ENCODE measurements at places on chromosomes 5 and 9. TPM values are rescaled to one million over a fixed set of nuclear protein-coding genes. Genes with fewer than 3 reads are reported as not detected.
A peak's percentile ranks its signal among the peaks of the same experiment; 100 is the strongest.

DNA sequence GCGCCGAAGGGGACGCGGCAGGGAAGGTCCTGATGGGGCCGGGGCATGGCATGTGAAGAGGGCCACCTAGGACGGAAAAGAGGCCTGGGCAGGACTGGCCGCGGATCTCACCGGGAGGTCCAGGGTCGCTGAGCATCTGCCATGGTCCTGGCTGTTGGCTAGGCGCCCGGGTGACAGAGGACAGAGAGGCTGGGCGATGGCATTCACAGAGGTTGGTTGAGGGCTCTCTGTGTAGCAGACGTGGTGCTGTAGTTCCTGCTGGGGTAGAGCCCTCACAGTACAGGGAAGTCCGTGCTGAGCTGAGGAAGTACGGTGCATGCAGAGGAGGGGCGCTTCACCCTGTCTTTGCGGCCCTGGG is 427 bp downstream of the PCYOX1L start:
- H3K4me1 ChIP-seq: peaks cover 17% of the 10 kb centered on the region
- peak; percentile 74 for DNase-seq

GRCh38 chr5:134550271-134551214 is 25.1 kb downstream of the JADE2 start:
- H3K4me1 ChIP-seq: peaks cover 58% of the 10 kb centered on the region
- DNase-seq: no peak
- H3K27ac ChIP-seq: peak overlapping the region; percentile 62
- no peak overlapping the region for H3K4me3 ChIP-seq

FBXO4 gene
- total RNA-seq: 12.5 TPM

GLDC gene
- total RNA-seq: not detected

GRCh38 chr9:87270221-87270847 is 227.3 kb upstream of the DAPK1 start:
- peak; percentile 48 for DNase-seq
- H3K4me3 ChIP-seq: no peak overlapping the region
- H3K4me1 ChIP-seq: peaks cover 52% of the 10 kb centered on the region

TRIP13 gene
- 108 TPM for total RNA-seq

- no peak for DNase-seq
- H3K27ac ChIP-seq: no peak overlapping the region
- H3K4me3 ChIP-seq: no peak overlapping the region
These were observed 13.4 kb downstream of the OLFML2A start for GRCh38 chr9:124790301-124790700.

GRCh38 chr9:26081847-26082246 is 403.6 kb upstream of the TUSC1 start:
- no peaks in the 10 kb centered on the region for H3K4me1 ChIP-seq
- H3K4me3 ChIP-seq: no peak overlapping the region
- no peaks in the 10 kb centered on the region for H3K27me3 ChIP-seq

GRCh38 chr5:59598547-59598874 is 295.0 kb downstream of the PDE4D start:
- H3K4me3 ChIP-seq: no peak overlapping the region
- peaks cover 7% of the 10 kb centered on the region for H3K4me1 ChIP-seq
- H3K36me3 ChIP-seq: no peaks in the 10 kb centered on the region

GRCh38 chr5:140317859-140318258 is 15.0 kb upstream of the PFDN1 start:
- H3K4me1 ChIP-seq: peaks cover 34% of the 10 kb centered on the region
- H3K27me3 ChIP-seq: no peaks in the 10 kb centered on the region
- no peak overlapping the region for H3K4me3 ChIP-seq
- peak; percentile 80 for DNase-seq
- H3K36me3 ChIP-seq: no peaks in the 10 kb centered on the region

DNA sequence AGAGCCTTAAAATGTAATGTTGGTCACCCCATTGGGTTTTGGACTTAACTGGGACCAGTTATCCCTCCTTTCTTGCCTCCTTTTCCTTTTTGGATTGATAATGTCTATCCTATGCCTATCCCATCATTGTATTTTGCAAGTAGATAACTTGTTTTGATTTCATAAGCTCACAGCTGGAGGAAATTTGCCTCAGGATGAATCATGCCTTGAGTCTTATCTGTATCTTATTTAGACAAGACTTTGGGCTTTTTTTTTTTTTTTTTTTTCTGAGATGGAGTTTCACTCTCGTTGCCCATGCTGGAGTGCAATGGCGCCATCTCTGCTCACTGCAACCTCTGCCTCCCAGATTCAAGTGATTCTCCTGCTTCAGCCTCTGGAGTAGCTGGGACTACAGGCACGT is 443.3 kb downstream of the DNAH5 start:
- no peak for DNase-seq
- H3K36me3 ChIP-seq: no peaks in the 10 kb centered on the region
- no peak overlapping the region for H3K27ac ChIP-seq
- no peaks in the 10 kb centered on the region for H3K4me1 ChIP-seq
- H3K4me3 ChIP-seq: no peak overlapping the region
- H3K27me3 ChIP-seq: no peaks in the 10 kb centered on the region

SUB1 gene
- 362 TPM for total RNA-seq

GRCh38 chr9:93237540-93237939 is 53.6 kb downstream of the WNK2 start:
- no peak overlapping the region for H3K27ac ChIP-seq
- H3K4me1 ChIP-seq: no peaks in the 10 kb centered on the region
- H3K27me3 ChIP-seq: peaks cover 4% of the 10 kb centered on the region
- H3K4me3 ChIP-seq: no peak overlapping the region
- no peaks in the 10 kb centered on the region for H3K36me3 ChIP-seq
- DNase-seq: no peak

DNA sequence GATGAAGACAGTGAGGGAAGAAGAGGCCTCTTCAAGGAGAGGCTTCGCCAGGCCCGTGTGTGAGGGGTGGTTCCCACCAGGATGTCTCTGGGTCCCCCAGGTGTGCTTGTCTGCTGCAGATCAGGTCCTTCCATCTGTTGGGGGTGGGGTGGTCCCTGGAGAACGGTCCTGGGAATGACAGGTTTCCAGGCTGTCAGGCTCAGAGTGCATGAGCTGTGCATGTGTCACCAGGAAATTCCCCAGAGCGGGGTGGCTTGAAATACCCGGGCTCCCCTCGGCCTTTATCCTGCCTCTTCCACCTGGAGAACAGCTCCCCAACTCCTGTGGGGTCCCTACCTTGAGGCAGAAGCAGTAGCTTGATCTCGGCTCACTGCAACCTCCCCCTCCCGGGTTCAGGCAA is 118.8 kb downstream of the GAPVD1 start:
- H3K27me3 ChIP-seq: no peaks in the 10 kb centered on the region
- no peaks in the 10 kb centered on the region for H3K4me1 ChIP-seq
- H3K4me3 ChIP-seq: no peak overlapping the region
- DNase-seq: no peak

DNA sequence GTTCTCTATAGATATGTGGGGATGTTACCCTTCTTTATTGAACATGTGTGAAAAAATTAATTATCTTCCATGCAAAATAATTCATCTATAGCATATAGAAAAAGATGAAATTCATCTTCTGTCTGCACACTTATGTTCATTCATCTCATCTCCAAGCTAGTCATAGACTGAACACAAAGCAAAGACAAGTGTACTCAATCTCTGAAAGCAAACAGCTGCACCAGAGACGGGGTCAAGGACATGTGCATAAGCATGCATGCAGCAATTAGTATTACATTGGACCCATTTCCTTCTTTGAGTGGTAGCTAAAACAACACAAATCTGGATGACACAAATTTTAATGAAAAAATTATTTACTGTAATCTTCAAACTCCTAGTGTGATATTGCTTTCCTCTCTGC is 547.0 kb upstream of the COX7C start:
- no peak overlapping the region for H3K4me3 ChIP-seq
- H3K4me1 ChIP-seq: no peaks in the 10 kb centered on the region
- no peak for DNase-seq
- H3K36me3 ChIP-seq: no peaks in the 10 kb centered on the region

- DNase-seq: peak; percentile 96
- H3K4me3 ChIP-seq: no peak overlapping the region
- peak overlapping the region; percentile 79 for H3K27ac ChIP-seq
- H3K27me3 ChIP-seq: no peaks in the 10 kb centered on the region
These were observed 293.0 kb downstream of the ZNF608 start for GRCh38 chr5:124453221-124454051.

CDKN2B-AS1 gene
- 2.6 TPM for total RNA-seq

DNA sequence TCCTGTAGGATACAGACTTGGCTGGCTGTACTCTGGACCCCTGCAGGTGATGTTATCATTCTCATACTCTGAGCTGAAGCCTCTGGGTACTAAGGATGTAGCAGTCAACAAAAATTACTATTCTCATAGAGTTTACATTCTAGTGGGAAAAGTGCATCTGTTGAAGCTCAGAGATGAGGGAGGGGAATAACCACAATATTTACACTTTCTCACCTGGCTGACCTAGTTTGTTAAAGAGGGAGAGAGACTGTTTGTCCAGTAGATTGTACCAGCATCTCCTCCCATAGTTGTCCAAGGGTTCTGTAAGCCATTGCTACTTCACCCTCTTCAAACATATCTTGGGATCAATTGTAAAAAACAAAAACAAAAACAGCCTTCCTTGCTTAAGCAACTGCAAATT is 33.8 kb upstream of the CHD1 start:
- no peaks in the 10 kb centered on the region for H3K27me3 ChIP-seq
- H3K4me1 ChIP-seq: peaks cover 4% of the 10 kb centered on the region
- H3K27ac ChIP-seq: no peak overlapping the region

GRCh38 chr9:137277329-137278041 is at the start of gene TOR4A:
TSS of gene TOR4A (plus strand) at chr9:137277726. CDS start at chr9:137278690, 964 bp downstream.
- H3K27me3 ChIP-seq: no peaks in the 10 kb centered on the region
- peak; percentile 85 for DNase-seq
- H3K36me3 ChIP-seq: peaks cover 37% of the 10 kb centered on the region
- H3K4me3 ChIP-seq: peak within 1 kb of the TSS; percentile 51
- peak within 1 kb of the TSS; percentile 49 for H3K27ac ChIP-seq

DNA sequence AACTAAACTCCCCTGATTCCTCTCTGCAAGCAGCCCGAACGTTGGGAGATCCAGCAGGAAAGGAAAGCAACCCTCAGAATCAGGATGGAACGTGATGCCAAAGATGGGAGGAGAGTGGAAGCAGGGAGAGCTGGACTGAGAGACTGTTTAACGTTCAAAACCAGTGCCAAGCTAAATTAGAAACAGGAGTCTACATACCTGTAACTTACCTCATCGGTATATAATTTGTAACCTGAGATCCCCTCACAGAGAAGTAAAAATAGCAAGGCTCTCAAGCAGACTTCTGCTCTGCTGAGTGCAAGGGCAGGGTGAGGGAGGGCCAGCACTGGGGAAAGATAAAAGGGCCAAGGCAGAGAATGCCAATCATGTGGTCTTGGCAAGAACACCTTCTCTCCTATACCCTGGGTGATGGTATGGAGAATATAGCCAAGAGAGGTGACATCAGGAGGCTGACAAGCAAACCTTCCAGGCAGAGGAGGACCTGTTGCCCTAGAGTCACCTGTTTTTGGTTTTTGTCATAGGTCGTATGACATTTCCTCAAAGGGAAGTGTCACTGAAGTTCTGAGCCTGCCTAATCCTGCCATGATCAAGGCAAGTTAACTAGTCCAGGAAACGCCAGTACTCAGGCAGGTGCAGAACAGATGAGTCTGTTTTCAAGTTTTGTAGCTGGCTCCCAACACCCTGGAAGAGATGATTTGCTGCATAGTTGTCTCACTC is 472.0 kb downstream of the NFIB start:
- H3K27ac ChIP-seq: no peak overlapping the region
- H3K4me3 ChIP-seq: no peak overlapping the region
- no peaks in the 10 kb centered on the region for H3K4me1 ChIP-seq
- no peaks in the 10 kb centered on the region for H3K36me3 ChIP-seq
- no peaks in the 10 kb centered on the region for H3K27me3 ChIP-seq

DNA sequence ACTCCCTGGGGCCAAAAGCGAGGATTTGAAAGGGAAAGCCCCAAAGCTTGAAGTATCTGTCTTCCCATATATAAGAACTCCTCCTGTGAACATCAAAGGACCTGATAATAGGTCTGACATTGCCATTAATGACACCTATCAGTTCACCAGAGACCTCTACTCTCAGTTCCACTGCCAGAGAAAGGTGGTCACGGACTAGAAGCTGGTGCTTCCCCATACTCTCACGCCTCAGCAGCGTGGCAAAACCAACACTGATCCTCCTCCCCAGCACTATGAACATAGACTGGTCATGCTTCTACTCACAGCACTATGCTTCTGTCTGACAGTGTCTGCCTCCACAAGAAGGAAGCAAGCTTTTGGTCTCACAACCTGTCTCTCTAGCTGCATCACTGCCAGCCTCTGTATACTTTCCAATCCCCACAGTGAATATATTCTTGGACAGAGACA is 37.9 kb downstream of the NRG2 start:
- no peak for DNase-seq
- no peaks in the 10 kb centered on the region for H3K4me1 ChIP-seq
- H3K4me3 ChIP-seq: no peak overlapping the region
- H3K27ac ChIP-seq: no peak overlapping the region
- no peaks in the 10 kb centered on the region for H3K36me3 ChIP-seq

DNA sequence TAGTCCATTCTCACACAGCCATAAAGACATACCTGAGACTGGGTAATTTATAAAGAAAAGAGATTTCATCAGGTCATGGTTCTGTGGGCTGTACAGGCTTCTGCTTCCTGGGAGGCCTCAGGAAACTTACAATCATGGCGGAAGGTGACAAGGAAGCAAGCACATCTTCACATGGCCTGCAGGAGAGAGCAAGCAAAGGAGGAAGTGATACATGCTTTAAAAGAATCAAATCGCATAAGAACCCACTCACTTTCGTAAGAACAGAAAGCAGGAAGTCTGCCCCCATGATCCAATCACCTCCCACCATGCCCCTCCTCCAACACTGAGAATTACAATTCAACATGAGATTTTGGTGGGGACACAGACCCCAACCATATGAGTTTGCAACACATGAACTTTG is 5.1 kb upstream of the FBXO38 start:
- no peaks in the 10 kb centered on the region for H3K36me3 ChIP-seq
- H3K27me3 ChIP-seq: no peaks in the 10 kb centered on the region
- H3K4me3 ChIP-seq: no peak overlapping the region
- no peak overlapping the region for H3K27ac ChIP-seq

DNA sequence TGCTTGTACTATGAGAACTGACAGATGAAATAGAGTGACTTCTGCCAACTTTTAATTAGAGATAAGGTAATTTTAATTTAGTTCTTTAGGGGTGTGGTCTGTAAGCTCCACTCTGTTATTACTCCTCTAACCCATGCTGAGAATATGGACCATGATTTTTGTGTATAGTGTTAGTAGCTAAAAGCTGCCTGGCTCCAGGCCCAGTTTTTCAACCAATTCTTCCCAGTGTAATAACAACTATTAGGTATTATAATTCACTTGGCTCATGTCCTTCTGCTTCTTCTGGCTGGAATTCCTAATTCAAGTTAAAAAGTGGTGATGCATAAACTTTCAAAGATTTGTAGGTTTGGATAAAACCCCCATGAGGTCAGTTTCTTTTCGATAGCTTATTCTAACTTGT is 216.3 kb downstream of the ISL1 start:
- no peaks in the 10 kb centered on the region for H3K4me1 ChIP-seq
- H3K27ac ChIP-seq: no peak overlapping the region
- no peak for DNase-seq
- no peak overlapping the region for H3K4me3 ChIP-seq
- H3K36me3 ChIP-seq: no peaks in the 10 kb centered on the region
